HFF-Myc (cell line): ENCODE measurements at places on chromosomes 6 and 20.

DNA sequence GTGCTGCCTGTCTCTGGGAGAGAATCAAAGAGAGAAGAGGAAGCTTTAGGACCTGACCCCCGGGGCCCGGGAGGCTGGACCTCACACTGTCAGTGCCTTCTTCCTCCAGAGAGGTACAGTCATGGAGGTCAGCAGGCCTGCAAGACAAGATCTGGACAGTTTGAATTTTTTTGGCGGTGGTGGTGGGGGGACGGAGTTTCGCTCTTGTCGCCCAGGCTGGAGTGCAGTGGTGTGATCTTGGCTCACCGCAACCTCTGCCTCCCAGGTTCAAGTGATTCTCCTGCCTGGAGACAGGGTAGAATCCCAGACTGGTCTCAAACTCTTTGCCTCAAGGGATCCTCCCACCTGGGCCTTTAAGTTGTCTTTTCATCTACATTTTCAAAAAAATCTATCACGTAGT, 34.4 kb downstream of the NR2E1 start:
- no peak for DNase-seq

GRCh38 chr6:142602972-142603371, 301.2 kb downstream of the ADGRG6 start:
- DNase-seq, result no peak

DNA sequence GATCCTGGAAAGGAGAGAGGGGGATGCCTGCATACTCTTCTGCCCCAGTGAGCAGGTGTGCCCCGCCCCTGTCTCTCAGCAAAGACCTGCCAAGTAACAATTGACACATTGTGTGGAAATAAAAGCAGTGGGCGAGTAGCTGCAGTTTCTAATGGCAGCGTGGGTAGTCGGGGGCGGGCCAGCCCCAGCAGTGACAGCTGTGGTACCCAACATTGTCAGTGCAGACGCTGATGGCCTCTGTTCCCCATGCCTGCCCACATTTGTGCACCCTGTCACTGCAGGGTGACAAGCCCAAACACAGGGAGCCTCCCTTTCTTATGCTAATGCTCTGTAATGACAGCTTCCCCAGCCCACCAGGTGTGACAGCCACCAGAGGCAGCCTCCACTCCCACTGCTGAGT, 491.7 kb downstream of the DHX35 start:
- DNase-seq, result no peak

- no peak for DNase-seq
Measured at GRCh38 chr6:137767911-137768690, 99.0 kb upstream of the TNFAIP3 start.

DNA sequence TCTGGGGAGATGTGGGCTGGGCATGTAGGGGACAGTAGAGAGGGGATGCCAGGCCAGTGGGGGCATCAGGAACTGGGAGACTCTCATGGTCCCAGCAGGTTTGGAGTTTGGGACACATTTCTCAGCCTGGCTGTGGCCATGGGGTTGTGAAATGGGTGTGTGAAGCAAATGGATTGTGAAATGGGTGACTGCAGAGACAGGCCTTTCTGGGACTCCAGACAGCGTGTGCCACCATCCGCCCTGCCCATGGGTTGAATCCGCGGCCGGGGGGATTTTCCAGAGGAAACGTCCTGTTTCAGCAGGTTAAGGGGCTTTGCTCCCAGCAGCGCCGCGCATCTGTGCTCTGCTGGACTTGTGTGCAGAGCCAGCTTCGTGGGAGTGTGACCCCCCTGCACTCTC, 3.7 kb upstream of the PMEPA1 start:
- no peak for DNase-seq
